ENCODE measurements at places on chromosomes 5 and 9.
A peak's percentile ranks its signal among the peaks of the same experiment; 100 is the strongest.

GRCh38 chr9:79213417-79214125 lies 358.2 kb upstream of the TLE4 start:
- no peak for DNase-seq

GRCh38 chr9:125434986-125435775 lies 173.6 kb downstream of the GAPVD1 start:
- no peak for DNase-seq

- DNase-seq = no peak
Measured at GRCh38 chr5:163384669-163385068, 52.7 kb upstream of the CCNG1 start.

- no peak for DNase-seq
Measured at GRCh38 chr5:157555037-157555640, 20.4 kb downstream of the ADAM19 start.

- no peak for DNase-seq
Measured at GRCh38 chr5:94407023-94407422, 211.4 kb downstream of the KIAA0825 start.

DNA sequence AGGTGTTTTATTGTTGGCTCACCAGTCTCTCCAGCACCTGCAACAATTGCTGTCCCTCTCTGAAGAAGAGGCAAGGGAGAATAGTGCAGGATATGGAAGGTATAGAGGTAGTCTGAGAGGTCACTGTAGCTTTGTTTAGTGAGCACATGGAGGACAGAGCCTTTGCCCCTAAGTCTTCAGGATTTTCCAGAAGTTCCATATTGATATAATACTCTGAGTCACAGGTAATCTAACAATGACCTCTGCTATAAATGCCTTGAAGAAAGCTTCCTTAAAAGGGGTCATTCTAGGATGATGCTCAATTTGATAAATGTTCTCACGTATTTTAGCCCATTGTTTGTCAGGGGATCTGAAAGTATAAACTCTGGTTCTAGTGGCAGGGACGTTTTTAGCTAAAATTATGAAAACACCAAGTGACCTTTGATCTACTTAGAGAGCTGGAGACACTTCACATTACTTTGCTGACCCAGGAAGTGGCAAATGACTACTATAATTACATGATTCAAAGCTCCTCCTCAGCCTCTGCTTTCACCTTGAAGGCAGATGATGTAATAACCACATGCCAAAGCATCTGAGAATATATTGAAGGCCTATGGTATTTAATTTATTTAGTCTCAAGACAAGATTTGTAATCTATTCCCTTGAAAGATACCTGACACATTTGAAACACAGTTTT lies 366.9 kb upstream of the NUDT12 start:
- DNase-seq = no peak

DNA sequence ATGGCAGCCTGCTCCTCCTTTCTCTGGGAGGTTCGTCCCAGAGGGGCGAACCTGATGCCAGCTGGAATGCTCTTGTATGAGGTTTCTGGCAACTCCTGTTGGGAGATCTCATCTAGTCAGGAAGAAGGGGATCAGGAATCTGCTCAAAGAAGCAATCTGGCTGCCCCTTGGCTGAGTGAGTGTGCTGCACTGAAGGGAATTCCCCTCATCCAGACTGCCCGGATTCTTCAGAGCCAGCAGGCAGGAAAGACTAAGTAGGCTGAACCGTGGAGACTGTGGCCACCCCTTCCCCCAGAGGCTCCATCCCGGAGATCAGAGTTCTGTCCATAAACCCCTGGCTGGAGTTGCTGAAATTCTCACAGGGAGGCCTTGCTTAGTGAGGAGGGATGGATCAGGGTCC lies 476.0 kb downstream of the CSNK1G3 start:
- no peak for DNase-seq

- DNase-seq = no peak
Measured at GRCh38 chr9:104961238-104961637, 33.3 kb upstream of the ABCA1 start.

DNA sequence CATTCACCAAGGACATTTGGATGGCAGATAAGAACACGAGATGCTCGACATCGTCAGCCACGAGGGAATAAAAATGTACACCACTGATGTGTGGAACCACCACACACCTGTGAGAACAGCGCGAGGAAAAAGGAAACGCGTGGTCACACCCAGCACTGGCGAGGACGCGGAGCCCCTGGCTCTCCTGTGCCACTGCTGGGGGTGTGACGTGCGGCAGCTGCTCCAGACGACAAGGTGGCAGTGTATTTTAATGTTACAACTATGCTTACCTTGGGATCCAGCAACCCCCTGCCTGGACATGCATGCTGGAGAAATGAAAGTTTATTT lies 13.6 kb upstream of the CEP72 start:
- no peak for DNase-seq

- DNase-seq = peak; percentile 25
Measured at GRCh38 chr9:124399323-124399967, 15.8 kb downstream of the PSMB7 start.

GRCh38 chr5:115452083-115452482 lies 92.5 kb downstream of the FEM1C start:
- no peak for DNase-seq

- DNase-seq = no peak
Measured at GRCh38 chr5:150394131-150394530, 18.6 kb downstream of the CD74 start.

DNA sequence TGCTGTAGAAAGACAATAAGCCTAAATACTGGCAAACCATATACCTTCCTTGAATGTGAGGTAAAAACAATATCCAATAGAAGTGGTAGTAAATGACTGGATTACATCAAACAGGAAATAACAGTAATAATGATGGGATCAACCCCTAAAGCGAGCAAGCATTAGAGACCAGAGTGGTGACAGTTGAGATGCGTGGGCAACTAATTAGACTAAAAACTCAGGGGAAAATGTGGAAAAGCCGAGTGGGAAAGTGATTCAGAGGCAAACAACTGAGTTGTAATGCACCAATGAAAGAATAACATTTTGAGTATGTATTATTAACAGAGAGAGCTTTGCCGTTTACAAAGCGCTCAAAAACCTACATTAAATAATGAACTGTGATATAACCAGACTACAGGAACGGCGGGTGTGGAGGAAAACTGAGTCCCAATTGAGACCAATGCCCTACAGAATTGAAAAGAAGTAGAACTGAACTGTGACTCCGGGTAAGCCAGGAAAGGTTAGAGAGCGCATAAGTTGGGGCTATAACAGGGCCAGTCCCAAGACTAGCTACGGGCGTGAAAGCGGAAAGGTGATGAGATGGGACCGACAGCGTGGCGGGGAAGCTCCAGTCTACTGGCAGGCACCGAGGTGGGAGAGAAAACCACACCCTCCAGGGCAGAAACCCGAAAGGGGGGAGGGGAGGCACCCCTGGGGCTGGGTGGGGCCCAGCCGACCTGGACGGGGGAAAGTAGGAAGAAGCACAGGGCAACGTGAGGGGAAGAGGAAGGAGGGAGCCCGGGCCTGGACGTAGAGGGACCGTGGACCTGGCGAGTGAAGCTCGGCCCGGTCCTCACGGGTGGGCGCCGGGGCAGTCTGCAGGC lies 592 bp downstream of the UBAP2 start:
- DNase-seq = peak; percentile 32

GRCh38 chr5:156693113-156693512 lies 157.0 kb upstream of the PPP1R2B start:
- no peak for DNase-seq

- no peak for DNase-seq
Measured at GRCh38 chr9:23663536-23663935, 162.5 kb downstream of the ELAVL2 start.

- no peak for DNase-seq
Measured at GRCh38 chr9:76310577-76310976, 83.6 kb downstream of the RFK start.

DNA sequence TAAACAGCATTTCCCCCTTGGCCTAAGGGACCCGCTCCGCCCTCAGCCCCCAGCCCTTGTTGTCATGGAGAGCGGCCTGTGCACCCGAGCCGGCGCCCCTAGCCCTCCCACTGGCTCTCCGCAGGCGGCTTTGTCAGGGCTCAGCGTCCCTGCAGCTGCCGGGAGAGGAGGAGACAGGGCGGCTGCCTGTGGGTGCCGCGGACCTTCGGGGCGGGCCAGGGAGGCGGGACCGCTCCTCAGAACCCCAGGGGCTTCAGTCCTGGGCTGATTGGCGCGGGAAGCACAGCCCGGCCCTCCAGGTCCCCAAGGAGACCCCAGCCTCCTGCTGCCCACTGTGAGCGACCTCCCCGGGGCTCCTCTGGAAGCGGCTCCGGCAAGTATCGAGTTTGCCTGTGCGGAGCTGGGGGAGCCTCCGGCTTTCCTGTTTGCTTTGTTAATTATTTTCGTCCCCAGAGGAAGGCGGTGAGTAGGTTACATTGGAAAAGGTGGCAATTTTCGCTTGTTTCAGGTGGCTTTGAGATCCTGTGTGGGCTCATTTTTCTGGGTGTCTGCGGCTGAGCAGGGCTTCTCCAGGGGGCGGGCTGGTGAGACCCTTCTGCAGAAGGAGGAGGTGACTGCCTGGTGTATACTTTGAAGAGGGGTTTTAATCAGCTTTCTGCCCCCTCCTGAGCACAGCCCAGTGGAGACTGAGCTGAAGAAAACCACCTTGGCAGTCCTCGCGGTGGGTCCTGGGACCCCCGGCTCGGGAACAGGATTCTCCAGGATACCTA lies at the start of gene FGD3:
TSS of gene FGD3 (plus strand) at position 256 of the 770 bp plus-strand sequence. CDS start 28,734 bp downstream, outside the sequence.
- no peak for DNase-seq

- no peak for DNase-seq
Measured at GRCh38 chr9:4838189-4838546, 45.4 kb downstream of the RCL1 start.

GRCh38 chr5:129830288-129830687 lies 74.0 kb upstream of the CHSY3 start:
- DNase-seq = no peak

DNA sequence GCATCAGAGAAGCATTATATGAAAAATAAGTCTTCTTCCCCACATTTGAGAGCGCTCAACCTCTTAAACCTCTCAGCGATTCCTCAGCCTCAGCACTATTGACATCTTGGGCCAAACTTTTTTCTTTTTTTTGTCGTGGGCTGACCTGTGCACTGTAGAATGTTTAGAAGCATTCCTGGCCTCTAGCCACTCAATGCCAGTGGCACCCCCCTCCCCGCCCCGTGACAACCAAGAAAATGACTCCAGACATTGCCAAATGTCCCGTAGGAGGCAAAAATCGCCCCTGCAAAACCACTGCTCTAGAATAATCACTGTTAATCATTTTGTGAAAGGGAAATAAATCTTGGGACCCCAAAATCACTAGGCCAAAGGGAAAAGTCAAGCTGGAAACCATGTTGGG lies 129.1 kb upstream of the BOD1 start:
- DNase-seq = no peak

- DNase-seq = no peak
Measured at GRCh38 chr5:154756009-154756867, 1.1 kb downstream of the LARP1 start.

DNA sequence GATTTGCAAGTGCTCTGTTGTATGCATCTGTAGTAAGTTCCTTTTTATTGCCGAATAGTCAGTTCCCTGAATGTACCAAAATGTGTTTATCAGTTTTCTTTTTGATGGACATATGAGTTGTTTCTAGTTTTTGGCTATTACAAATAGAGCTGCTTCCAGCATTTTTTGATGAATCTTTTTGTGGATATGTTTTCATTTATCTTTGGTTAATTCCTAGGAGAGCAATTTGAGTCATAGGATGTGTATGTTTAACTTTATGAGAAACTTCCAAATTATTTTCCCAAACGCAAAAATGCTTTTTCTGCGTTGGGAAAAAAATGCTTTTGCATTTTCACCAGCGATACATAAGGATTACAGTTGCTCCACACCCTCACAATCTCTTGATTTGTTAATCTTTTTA lies 287.7 kb downstream of the FER start:
- DNase-seq = no peak

DNA sequence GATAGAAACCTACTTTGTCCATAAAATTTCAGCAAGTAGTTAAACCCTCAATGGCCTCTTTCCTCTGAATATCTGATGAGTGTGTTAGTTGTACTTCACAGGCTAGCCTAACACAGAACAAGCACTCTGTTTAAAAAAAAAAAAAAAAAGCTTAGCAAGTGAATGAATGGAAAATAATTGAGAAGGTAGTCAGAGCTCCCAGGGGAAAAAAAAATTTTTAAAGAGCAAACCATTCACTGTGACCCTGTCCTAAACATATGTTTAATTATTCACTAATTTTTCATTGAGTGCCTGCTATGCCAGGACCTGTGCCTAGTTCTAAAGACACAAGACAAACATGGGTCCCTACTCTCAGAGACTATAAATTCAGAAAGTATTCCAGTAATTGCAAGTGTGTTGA lies 69.3 kb downstream of the SH3RF2 start:
- no peak for DNase-seq

- no peak for DNase-seq
Measured at GRCh38 chr5:2451100-2451499, 300.4 kb downstream of the IRX2 start.

DNA sequence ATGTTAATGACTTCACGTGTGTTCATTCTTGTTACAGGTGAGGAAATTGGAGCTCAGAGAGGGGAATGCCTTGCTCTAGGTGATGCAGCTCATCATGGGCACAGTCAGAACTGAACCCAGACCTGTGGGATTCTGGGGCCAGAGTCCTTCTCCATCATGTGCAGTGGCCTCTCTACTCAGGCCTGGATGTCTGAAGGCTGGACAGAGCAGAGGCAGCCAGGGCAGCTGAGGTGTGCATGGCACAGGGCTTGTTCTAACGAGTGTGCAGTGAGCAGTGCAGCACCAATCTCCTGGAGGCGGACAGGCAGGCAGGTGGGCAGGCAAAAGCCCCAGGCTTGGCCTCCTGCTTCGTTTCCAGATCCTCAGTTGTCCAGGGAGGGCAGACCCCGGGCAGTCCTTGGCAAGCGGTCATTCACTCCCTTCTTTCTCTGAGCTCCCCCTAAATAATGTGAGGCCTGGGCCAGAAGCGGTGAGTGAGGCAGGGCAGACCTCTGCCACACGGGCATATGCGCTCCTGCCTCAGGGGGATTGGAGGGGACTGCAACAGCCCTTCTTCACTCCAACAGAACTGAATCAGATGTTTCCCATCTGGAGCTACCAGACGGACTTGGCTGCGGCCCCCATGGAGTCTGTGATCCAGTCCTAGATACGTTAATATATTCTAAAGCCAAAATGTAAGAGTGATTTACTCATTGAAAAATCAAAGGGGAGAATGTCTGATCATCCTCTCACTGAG lies 68.7 kb upstream of the FSTL4 start:
- DNase-seq = no peak

DNA sequence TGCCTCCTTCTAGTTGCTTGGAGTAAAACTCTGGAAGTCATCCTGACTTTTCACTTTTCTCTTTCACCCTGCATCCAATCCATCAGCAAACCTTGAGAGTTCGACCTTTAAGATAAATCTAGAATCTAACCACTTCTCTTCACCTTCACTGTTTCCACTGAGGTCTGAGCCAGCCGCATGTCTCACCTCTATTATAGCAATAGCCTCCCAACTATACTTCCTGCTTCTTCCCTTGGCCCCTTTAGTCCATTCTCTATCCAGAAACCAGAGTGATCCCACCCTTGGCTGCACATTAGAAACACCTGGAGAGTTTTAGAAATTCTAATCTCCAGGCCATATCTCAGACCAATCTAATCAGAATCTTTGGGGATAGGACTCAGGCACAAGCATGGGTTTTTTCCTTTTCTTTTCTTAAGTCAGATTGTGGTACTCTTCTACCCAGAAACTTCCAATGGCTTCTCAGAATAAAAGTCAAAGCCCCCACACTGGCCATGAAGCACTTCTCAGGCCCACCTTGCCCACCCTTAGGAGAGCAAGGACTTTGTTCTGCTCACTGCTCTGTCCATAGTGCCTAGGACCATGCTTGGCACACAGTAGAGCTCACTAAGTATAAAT lies 33.1 kb downstream of the MFAP3 start:
- no peak for DNase-seq
